SIG-M5 (cell line): ENCODE measurements at places on chromosomes 13 and 19.

DNA sequence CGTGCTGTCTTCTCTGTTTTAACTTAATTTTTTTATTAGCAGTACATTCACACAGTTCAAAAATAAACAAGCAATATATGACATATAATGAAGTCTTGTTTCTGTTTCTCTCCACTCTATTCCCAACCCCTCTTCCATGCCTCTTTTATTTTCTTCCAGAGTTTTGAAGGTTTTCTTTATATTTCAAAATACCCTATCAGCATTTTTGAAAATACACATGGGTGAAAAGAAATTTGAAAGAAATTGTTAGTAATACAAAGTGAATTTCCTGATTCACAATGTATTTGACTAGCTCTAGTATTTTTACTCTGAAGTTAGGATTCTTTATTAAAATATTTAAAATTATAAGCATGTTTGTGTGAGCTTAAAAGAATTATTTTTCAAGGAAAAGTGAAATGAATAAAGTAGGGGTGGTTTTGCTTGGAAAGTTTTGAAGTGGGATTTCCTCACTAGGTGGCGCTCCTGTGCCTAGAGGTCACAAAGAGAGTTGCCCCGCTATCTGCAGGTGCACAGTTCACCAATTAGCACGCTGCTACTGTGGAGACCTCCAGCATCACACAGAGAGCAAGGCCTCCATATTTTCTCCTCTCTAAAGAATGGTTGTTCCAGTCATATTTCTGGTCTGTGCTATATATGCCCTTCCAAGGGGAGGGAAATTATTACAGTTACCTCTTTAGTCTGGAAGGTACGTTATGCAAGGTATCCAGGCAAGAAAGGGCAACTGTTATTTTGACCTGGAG, 37.6 kb downstream of the SOX21 start:
- no peak for DNase-seq

DNA sequence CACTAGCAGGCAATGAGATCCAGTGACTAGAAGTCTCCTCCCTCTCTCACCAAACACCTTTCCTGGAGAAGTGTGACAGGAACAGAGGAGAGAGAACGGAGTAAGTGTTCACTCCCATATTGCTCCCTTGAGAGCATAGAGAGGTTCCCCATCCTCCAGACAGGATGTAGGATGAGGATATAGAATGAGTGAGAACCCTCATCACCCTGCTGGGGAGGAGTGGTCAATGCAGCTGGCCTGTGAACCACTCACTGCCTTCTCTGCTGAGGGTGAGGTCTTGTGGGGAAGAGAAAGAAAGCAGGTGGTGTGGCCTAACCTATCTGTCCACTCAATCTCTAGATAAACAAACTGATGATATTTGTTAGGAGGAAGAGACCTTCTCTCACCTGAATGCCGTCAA, 386.6 kb downstream of the PCDH20 start:
- no peak for DNase-seq

GRCh38 chr13:100675661-100676129, 1.1 kb upstream of the TMTC4 start:
- DNase-seq: no peak

GRCh38 chr19:27746691-27747380, 1466.1 kb downstream of the UQCRFS1 start:
- no peak for DNase-seq
